ENCODE measurements at places on chromosomes 7 and 10.

DNA sequence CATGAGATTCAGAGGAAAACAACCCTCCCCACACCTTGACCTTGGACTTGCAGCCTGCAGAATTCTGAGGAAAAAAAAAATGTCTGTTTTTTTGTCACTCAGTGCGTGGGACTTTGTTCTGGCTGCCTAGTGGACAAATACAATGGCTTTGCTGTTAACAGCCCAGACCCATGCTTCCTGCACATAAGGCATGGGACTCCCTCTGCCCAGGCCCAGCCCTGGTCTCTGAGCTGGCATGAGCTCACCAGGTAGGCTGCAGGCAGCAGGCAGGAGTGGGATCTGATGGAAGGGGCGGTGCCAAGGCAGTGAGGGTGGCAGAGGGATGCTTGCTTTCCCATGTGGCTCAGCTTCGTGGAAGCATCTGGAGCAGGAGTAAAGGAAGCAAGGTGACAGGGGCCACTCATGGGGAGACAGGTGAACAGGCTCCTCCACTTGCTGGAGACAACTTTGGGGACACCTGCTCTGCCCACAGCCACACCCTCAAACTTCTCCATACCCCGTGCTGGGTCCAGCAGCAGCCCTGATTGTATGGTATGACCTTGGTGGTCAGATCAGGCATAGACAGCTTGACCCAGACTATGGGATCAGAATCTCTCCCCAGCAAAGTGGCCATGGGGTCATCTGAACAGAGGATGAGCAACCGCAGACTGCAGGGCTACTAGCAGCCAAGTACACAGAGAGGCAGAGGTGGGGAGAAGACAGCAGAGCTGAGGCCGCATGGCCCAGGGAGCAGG is 27.0 kb downstream of the ANXA8 start:
- DNase-seq, result no peak

DNA sequence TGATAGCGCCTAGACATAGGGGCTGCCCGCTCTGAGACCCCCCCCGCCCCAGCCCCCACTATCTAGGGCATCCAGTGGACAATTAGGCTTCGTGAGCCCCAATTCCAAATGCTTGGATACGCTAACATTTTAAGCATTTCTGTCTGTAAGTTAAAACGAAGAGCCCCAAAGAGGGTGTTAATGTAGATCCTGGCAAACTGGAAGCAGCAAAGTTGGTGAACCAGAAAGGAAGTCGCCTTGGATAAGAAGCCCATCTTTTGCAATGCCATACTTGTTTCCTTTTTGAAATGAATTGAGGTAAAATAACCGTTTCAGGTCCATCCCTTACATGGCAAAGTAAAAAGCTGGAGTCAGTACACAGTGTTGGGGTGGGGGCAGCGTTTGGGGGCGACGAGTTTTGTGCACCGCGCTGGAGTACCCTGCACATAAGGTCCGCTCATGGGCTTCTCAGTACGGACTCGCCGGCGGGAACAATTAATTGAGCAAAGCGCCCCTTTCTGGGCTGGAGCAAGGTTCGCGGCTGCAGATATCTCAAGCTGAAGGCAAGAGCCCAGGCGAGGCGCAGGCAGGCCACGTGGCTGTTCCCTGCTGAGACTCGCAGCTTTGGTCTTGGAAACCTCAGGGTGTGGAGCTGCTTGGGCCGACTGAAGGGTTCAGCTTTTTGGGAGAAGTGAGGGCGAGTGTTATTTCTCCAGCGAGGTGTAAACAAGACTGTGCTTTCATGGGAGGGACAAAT is 1.4 kb upstream of the TWIST1 start:
- no peak for DNase-seq

DNA sequence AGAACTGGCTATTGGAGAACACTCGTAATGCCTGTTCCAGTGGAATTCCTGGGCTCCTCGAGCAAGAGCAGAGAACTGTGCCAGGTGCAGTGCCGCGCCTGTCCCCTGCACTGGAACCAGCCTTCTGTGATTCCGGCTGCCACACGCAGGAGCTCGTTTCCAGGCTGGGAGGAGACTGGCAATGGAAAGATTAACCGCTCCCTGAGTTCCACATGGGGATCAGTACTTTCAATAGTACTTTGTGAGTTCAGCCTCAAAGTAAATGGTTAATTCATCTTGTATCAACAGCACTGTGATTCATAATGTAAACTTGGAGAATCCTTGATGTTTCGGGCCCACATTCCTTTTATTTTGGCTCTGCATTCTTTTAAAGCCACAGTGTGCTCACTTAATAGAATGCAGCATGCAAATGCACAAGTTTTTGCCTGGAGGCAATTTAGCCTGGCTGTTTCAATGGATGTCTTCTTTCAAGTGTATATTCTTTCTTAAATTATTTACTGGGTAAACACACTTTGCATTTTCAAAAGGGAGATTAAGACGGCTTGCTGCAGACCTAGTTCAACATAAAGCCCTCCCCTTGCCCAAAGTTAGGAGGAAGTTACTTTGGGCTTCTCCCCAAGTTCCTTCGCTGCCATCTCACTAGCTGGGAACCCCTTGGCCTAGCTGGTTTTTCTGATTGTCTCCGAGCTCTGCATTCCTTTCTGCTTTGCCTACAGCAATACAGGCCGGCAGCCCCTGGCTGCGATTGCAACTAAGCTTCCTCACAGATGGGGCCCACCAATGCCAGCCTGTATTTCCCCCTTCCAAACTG is 138.1 kb upstream of the TCF7L2 start:
- DNase-seq, result no peak

GRCh38 chr10:59432207-59432900 is 70.0 kb upstream of the FAM13C start:
- no peak for DNase-seq

GRCh38 chr7:30168835-30169573 is 34.2 kb downstream of the MTURN start:
- no peak for DNase-seq

DNA sequence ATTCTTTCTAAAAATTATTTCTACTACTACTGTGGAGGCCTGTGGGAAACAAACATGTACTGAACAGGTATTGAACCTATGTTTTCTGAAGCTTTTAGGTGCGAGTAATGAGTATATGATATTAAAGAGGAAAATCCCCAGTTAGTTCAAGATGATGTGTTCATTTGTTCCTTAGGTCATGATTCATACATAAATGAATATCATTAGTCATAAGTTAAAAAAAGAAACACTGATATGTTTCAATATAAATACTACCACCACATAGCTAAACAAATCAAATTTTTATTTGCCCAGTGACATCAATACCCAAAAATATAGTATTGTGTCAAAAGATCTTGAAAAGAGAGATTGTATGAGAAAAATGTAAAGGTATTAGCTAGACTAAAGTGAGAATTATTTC is 210.7 kb upstream of the GNAI1 start:
- no peak for DNase-seq

DNA sequence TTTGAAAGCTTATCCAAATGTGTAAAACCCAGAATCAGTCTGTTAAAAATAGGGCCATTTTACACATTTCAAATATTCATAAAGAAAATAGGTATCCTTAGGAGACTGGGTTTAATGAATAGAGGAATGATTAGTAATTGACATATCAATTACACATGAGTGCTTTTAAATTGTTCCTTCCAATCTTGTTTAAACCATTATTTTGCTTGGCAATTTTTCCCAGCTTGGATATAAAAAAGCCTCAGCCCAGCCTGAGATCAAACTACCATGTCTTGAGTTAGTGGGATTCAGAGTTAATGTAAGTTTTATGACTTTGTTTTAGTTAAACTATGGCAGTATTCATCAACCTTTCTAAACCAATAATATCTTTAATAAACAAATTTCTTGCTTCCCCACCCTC is 28.3 kb downstream of the PARP12 start:
- no peak for DNase-seq

GRCh38 chr10:82353381-82353780 is 478.4 kb downstream of the NRG3 start:
- DNase-seq, result no peak

GRCh38 chr10:11145495-11145855 is 127.8 kb downstream of the CELF2 start:
- DNase-seq, result no peak

DNA sequence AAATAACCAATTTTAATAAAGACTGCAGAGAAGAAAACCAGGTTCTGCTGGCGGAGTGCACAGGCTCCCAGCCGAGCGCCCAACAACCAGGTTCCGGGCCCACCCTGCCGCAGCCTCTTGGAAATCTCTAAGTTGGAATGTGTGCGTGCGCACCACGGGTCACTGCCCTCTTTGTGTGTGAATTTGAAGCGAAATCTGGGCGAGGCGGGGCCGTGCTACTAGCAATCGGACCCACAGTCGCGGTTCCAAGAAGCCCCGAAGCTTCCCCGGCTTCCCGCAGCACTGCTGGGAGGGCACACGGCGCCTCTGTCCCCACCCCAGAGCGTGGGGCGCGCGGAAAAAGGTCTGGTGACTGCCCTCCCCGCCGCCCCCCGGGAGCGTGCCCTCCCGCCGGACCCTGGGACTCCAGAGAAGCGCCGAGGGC is 666 bp upstream of the MAP3K8 start:
- DNase-seq, result no peak

DNA sequence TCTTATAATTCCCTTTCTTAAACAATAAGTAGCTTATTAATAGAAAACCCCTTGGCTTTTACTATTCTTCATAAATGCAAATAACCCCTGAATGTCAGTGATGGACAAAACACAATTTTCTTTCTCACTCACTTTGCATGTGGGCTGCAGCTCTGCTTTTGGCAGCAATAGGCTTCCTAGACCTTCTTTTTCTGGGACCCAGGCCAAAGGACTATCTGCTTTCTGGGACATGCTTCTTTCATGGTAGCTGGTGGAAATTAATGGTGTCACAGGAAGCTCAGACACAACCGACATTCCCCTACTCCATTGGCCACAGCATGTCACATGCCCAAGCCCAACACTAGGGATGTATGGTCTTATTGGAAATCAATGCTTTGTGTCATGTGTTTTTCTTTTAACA is 134.3 kb upstream of the MDFIC start:
- DNase-seq, result no peak

DNA sequence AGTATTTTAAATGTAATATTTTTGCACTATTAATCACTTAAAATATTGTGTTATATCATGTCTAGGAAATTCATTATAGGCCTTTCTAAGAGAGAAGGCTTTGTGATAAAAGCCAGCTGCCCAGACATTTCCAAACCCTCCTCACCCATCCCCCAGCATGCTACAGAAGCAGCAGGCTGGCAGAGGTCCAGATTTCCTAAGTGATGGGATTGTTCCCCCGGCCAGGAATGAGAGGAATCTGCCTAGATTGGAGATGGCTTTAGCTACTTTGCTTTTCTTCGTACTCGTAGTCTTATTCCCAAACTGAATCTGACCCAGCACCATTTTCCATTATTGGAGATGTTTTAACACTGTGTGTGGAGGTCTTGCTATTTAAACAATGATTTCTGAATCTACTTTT is 29.4 kb downstream of the CDK14 start:
- DNase-seq, result peak; percentile 17

DNA sequence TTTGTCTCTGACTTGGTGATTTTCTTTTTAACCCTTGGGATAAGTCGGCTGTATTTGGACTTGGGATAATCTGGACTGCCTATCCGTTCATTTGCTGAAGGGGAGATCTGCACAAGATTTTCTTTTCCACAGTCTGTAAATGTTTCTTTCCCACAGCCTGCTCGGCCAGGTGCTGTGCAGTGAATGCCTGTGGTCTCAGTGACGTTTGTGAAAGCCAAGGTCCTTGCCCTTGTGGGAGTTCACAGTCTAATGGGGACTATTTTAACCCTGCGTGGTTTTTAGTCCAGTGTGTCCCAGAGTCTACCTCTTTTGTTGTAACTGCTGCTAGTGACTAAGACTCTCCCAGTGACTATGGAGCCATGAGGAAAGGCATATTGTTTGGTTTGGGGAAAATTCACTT is 8.9 kb downstream of the PNLIP start:
- DNase-seq, result no peak

DNA sequence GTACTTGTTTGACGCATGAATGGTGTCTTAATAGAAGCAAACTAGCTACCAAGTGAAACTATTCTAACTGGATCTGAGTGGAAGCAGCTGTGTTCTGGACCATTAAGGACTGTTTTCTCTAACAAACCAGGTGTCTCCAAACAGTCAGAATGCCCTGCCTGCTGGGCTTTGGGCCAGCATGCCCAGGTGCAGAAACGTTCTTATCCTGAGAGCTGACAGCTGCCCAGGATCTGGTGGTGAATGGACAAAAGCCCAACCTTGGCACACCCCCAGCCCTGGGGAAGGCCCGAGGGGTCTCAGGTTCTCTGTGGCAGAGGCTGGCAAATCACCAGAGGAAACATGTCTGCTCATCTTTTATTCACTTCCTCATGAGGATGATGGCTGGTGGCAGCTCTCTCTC is 48.2 kb upstream of the LAMB4 start:
- DNase-seq, result peak; percentile 88

DNA sequence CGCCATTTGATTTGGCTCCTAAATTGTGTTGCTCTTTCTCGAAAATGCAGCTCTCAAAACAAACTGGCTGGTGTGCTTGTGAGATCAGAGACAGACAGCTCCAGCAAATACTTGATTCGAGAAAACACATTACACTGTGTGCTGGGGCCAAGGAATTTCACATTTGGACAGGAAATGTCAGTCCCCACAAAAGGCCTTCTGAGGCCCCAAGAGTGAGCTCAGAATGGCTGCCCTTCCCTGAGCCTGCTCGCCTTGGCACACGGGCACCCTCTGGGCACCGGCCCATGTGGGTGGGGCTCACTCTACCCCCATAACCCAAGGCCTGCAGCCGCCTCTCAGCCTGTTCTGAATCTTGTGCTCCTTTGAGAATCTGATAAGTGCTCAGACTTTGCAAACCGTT is 13.9 kb upstream of the HSPA12A start:
- no peak for DNase-seq

GRCh38 chr10:104150139-104150538 is 28.2 kb downstream of the SFR1 start:
- no peak for DNase-seq

- no peak for DNase-seq
Observed at GRCh38 chr10:121459279-121459621, 139.0 kb downstream of the FGFR2 start.

DNA sequence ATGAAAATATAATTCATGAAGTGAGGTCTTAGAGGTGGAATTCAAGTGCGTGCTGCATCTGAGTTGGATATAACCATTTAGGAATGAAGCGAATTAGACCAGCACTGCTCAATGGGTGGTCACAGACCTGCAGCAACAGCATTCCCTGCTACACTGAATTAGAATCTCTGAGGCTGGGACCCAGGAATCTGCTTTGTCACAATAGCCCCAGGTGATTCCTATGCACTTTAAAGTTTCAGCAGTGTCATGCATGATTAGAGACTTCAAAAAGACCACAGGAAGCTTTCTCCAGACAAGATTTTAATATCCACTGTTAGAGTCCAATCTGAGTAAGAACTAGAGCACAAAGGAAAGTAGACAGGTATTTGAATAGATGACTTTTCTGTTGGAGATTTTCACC is 352.8 kb upstream of the VSTM2A start:
- no peak for DNase-seq

All from NCI-H187 (cell line).